ENCODE measurements at places on chromosomes 16 and 17.

DNA sequence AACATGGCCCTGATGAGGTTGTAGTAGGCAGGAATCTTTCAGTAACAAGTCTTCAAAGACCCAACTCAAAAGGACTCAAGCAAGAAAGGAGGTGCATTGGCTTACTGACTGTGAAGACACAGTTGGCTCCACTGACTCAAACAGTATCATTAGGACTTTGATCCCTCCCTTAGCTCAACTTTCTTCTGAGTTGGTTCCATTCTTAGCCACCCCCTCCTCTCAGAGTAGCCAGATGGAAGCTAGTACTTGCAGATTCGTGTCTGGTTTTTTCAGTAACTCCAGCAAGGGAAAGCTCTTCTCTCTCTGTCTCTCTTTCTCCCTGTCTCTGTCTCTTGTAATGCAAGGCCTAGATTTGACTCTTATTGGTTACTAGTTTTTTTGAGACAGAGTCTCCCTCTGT lies 5.0 kb upstream of the MAPK3 start:
- no peak for DNase-seq
- peaks cover 8% of the 10 kb centered on the region for H3K4me1 ChIP-seq
- H3K27ac ChIP-seq, result no peak overlapping the region

DNA sequence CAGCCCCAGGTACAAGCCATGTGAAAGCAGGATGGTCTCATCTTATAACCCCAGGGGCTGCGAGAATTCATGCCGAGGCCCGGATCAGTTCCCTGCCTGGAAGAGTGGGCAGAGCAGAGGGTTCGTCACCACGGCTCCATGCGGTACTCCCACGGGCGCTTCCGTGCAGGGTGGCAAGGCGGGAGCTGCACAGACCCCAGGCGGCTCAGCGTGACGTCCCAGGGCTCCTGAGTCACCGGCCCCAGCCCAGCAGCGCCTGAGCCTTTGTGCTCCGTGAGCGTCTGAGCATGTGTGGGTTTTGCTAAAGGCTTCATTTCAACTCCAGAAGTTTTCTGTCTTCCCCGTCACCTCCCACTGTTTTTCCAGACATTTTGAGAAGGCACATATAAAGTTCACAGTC lies 71.2 kb upstream of the CHMP6 start:
- peaks cover 21% of the 10 kb centered on the region for H3K4me1 ChIP-seq
- H3K36me3 ChIP-seq, result no peaks in the 10 kb centered on the region
- H3K27ac ChIP-seq, result no peak overlapping the region
- no peak for DNase-seq

GRCh38 chr17:35972535-35972934 lies 8.8 kb downstream of the CCL16 start:
- no peak overlapping the region for H3K27ac ChIP-seq
- no peaks in the 10 kb centered on the region for H3K4me1 ChIP-seq
- H3K4me3 ChIP-seq, result no peak overlapping the region
- no peak for DNase-seq
- no peaks in the 10 kb centered on the region for H3K27me3 ChIP-seq

DNA sequence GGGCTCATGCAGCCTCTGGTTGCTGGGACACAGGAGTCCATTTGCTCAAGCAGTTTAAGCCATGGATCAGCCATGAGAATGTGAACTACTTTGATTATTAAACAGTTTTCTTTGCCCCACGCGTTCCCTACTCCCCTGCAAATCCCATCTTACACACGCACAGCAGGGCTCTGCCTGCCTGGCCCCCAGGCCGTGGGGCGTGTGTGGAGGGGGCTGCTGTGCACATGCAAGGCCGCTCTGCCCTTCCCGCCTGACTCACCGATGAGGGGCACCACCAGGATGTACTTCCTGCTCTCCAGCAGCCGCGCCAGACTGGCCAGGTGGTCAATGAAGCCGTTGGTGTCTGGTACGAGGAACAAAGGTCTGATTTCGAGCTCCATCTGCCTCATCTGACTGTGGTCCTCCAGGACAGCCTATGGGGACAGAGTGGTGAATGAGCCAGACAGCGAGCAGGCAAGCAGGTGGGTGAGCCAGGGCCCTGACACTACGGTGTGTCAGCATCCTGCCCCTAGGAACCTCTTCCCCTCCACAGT lies 13.7 kb downstream of the HIC1 start:
- H3K4me1 ChIP-seq, result peaks cover 50% of the 10 kb centered on the region
- H3K4me3 ChIP-seq, result no peak overlapping the region
- DNase-seq, result no peak
- peak overlapping the region; percentile 75 for H3K27ac ChIP-seq
- no peaks in the 10 kb centered on the region for H3K27me3 ChIP-seq

DNA sequence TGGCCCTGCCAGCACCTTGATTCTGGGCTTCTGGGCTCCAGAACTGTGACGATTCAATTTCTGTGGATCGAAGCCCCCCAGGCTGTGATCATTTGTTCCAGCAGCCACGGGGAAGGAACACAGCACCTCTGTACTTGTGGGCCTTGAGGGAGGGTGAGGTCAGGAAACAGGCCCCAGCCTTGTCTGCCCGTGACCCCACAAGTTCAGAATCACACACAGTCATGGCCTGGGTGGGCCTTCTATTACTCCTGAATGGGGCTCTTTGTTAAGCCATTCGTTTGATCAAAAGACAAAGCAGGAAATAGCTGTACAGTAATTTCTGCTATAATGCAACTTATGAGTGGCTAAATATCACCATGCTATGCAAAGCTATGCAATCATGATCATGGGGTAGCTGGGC lies 10.1 kb downstream of the ST6GALNAC2 start:
- no peak for DNase-seq
- H3K27ac ChIP-seq, result no peak overlapping the region
- no peaks in the 10 kb centered on the region for H3K36me3 ChIP-seq
- H3K27me3 ChIP-seq, result no peaks in the 10 kb centered on the region
- no peaks in the 10 kb centered on the region for H3K4me1 ChIP-seq
- H3K4me3 ChIP-seq, result no peak overlapping the region
